Activated naive CD8-positive, alpha-beta T cell treated with anti-CD3 and anti-CD28 coated beads, Interleukin-2, amount 10 ng/mL, durations not matched to agents 7 days and 5 days (primary cell): ENCODE measurements at places on chromosomes 6 and 20. TPM values are rescaled to one million over a fixed set of nuclear protein-coding genes. Genes with fewer than 3 reads are reported as not detected.

DNA sequence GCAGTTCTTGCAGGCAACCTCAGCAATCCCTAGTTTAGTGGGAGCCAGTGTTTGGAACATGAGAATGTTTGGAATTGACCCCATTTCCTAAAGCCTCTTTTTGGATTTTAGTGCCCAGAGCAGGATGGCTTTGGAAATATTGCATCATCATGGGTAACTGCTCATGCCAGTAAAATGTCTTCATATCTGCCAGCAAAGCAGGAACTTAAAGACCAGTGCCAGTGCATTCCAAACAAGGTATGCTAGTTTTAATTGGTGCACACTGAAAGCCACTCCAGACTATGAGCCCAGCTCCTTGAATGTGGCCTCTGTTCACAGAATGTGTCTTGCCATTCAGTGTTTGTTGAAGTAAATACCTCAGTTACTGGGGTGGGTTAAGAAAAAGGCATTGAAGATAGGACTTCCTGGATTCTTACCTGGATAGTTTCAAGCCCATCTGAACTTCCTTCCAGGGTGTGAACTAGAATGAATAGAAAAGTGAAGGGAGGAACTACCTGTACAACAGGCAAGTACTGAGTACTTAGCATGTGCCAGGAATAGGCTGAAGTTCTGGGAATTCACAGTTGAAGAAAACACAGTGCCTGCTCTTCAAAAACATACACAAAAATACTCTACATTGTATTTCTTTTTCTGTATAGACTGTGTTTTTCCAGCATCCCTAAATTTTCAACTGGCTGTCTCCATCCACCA, 70.5 kb downstream of the COL19A1 start:
- peaks cover 11% of the 10 kb centered on the region for H3K27me3 ChIP-seq
- no peak overlapping the region for H3K4me3 ChIP-seq
- DNase-seq: no peak
- no peaks in the 10 kb centered on the region for H3K4me1 ChIP-seq

GRCh38 chr6:157631412-157631811, 191.6 kb upstream of the SNX9 start:
- peaks cover 8% of the 10 kb centered on the region for H3K4me1 ChIP-seq
- H3K27ac ChIP-seq: no peak overlapping the region
- no peak for DNase-seq
- H3K27me3 ChIP-seq: no peaks in the 10 kb centered on the region
- no peaks in the 10 kb centered on the region for H3K36me3 ChIP-seq
- H3K4me3 ChIP-seq: no peak overlapping the region

DNA sequence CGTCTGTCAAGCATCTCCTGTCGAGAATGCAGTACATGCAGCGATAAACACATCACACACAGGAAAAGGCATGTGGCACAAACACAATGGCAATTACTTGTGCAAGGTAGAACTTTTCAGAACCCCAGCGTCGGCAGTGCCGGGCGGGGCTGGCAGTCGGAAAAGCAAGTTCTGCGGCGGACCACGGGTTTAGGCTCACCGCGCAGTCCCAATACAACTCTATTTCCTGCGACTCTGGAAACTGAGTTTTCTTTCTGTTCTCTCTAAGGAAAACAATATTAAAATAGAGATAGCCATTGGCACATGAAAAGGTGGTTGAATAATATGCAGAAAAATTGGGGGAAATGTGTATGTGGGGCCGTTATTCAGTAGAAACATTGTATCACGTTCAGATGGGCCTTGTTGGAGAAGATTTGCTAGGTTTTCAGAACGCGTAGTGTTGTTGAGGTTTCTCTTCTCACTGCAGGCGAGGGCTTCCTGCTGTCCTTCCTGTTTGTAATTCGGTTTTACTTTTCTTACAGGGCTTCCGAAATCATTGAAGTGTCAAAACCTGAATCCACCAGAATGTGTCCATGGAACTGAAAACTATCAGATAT, 369.5 kb downstream of the THBS2 start:
- H3K4me3 ChIP-seq: peak overlapping the region; percentile 84
- H3K4me1 ChIP-seq: peaks cover 6% of the 10 kb centered on the region
- H3K27ac ChIP-seq: peak overlapping the region; percentile 81
- H3K36me3 ChIP-seq: no peaks in the 10 kb centered on the region

DNA sequence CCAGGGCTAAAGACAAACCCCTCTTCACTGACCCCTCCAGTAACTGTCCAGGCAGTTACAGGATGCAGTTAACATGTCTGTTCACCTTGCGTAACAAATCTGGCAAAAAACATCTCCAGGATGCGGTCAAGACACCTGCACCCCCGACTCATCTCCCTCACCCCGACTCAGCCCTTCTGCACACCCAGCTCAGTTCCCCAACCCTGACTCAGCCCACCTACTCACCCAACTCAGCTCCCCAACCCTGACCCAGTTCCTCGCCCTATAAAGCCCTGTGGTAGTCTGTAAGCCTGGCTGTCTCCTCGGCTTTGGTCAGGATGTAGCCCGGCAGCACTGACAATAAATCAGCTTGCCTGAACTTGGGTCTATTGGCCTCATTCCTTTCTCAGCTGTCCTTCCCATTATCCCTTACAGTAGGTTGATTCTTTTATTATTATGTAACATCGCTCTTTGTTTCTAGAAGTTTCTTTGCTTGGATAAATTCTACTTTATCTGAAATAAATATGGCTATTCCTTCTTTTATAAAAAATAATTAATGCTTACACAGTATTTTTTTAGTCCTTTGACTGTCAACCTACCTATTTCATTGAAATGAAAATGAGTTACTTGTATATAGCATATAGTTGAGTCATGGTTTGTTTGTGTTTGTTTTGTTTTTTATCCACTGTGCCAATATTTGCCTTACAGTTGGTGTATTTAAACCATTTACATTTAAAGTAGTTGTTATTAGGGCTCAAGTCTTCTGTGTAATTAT, 12.9 kb upstream of the ADTRP start:
- H3K36me3 ChIP-seq: peaks cover 7% of the 10 kb centered on the region
- no peak for DNase-seq
- H3K27me3 ChIP-seq: no peaks in the 10 kb centered on the region
- no peak overlapping the region for H3K4me3 ChIP-seq

DNA sequence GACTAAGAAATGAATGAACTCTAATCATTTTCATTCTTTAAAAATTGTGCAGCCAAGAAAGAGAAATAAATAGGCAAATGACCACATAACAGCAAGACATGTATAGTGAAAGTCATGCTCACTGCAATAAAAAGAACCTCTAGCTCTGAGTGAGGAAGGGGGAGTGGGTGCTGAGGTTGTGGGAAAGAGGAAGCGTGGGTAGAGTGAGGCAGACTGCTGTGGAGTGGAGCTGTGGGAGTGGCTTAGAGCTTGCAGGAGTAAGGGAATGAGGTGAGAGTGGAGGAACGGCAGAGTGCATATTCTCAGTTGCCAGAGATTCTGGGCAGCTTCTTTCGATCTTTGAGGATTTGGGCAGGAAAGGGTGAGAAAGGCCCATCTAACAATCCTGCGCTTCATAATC, 10.4 kb downstream of the DEFB129 start:
- no peaks in the 10 kb centered on the region for H3K36me3 ChIP-seq
- H3K4me1 ChIP-seq: peaks cover 15% of the 10 kb centered on the region
- peaks cover 1% of the 10 kb centered on the region for H3K27me3 ChIP-seq
- peak overlapping the region; percentile 90 for H3K4me3 ChIP-seq
- no peak for DNase-seq

GRCh38 chr6:29567991-29568390, 8.5 kb upstream of the UBD start:
- DNase-seq: no peak
- H3K36me3 ChIP-seq: no peaks in the 10 kb centered on the region
- H3K4me1 ChIP-seq: peaks cover 4% of the 10 kb centered on the region
- no peak overlapping the region for H3K27ac ChIP-seq
- H3K27me3 ChIP-seq: peaks cover 35% of the 10 kb centered on the region

DNA sequence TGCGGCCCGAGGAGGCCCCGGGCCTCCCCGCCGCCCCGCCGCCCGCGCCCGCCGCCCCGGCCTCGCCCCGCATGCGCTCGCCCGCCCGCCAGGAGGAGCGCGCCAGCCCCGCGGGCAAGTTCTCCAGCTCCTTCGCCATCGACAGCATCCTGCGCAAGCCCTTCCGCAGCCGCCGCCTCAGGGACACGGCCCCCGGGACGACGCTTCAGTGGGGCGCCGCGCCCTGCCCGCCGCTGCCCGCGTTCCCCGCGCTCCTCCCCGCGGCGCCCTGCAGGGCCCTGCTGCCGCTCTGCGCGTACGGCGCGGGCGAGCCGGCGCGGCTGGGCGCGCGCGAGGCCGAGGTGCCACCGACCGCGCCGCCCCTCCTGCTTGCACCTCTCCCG, 1.5 kb downstream of the FOXQ1 start:
- peaks cover 2% of the 10 kb centered on the region for H3K36me3 ChIP-seq
- H3K27ac ChIP-seq: no peak overlapping the region
- no peak overlapping the region for H3K4me3 ChIP-seq
- peaks cover 13% of the 10 kb centered on the region for H3K4me1 ChIP-seq
- DNase-seq: no peak

DNA sequence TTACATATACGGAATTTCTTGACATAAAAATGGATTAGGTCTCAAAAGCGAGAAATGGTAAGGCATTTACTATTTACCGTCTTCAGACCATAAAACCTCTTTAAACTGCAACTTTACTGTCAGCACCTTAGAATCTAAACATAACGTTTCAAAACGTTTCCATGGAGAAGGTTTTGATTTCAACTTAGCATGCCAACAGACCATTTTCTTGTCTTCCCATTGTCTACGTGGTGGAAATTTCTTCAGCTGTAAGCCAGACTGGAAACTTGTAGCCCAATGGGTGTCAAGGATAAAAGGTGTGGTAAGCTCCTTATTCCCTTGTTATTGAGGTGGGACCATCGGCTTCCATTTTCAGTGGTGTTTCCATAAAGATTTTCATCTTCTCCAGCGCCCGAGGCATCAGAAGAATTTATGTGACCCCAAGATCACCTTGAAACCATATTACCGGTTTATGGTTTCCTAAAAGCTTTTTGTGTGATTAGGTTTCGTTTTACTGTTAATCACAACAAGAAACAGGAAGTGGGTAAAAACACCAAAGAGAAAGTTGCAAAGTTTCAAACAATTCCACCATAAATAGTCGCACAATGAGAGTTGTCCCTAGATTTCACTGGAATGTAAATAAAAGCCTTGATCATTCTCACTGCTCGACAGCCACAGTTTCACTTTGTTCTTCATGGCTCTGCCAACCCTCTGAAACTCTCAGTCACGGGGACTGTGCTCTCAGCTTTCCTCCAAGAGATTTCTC, 63.0 kb upstream of the CD2AP start:
- DNase-seq: peak; percentile 33
- peak overlapping the region; percentile 85 for H3K4me3 ChIP-seq

The EFCAB8 gene
- total RNA-seq: 0.47 TPM

The OR12D3 gene
- total RNA-seq: not detected

The DEFB124 gene
- not detected for total RNA-seq

The GGTLC1 gene
- not detected for total RNA-seq

The EBF4 gene
- total RNA-seq: 2.4 TPM
